Stimulated activated CD8-positive, alpha-beta memory T cell treated with anti-CD3 and anti-CD28 coated beads, Interleukin-12 subunit alpha, Interleukin-12 subunit beta, amount 100 ng/mL, for 4 hours (primary cell): ENCODE measurements at places on chromosomes 1 and 21.

- DNase-seq = no peak
Observed at GRCh38 chr1:114167226-114167625, 13.6 kb upstream of the SYT6 start.

- DNase-seq = no peak
Observed at GRCh38 chr1:243394066-243394465, 138.2 kb downstream of the SDCCAG8 start.

GRCh38 chr1:155466996-155467395 is 95.6 kb downstream of the ASH1L start:
- DNase-seq = no peak

- DNase-seq = no peak
Observed at GRCh38 chr1:201272799-201273198, 10.5 kb upstream of the PKP1 start.

- DNase-seq = no peak
Observed at GRCh38 chr1:5904551-5904950, 87.7 kb downstream of the NPHP4 start.

DNA sequence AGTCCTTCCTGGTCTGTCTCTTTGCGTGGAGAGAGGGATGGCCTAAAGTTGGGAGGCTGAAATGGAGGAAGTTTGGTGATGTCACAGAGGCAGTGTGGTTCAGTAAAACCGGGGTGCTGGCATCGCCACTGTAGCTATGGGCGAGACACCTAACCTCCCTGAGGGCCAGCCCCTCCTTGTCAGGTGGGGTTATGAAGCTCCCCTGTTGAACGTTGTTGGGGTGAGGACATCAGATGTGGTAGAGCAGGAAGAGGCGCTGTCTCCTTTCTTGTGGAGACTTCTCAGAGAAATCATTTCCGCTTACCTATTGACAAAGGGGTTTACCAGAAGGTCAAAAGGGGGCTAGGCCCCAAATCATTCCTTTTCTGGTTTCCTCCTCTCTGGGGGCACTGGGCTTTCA is 294.7 kb downstream of the SIPA1L2 start:
- DNase-seq = no peak

GRCh38 chr21:32279377-32279680 is 480 bp upstream of the MIS18A start:
- DNase-seq = no peak

GRCh38 chr1:50977575-50978143 is 7.6 kb downstream of the CDKN2C start:
- no peak for DNase-seq

DNA sequence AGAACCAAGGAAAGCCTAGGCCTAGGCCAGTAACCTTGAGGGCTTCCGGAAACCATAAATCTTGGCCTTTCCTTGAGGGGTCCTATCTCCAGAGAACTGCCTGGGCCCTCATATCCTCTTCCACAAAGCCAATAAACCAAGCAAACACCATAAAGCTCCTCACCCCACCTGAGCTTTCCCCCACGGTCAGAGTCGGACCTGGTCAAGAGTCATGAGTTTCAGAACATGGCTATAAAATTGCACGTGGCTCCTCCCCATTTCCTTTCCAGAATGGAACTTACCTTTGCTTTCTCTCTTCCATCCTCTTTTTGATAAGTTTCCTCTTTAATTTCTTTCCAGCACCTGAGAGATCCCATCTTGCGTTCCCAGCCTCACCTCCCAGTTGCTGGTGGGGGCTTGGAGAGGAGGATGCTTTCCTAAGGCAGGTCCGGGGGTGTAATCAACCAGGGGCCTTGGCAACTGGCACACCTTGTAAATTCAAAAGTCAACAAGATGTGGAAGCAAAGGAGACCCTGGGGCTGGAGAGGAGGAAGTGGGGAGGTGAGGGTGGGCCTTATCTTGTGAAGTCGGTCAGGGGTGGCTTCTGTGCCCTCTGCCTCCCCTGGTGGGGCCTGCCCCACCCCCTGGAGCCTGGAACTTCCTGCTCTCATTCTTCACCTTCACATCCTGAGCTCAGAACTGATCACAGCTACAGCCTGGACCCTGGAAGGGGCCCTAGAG is 259.9 kb downstream of the FOXD2 start:
- DNase-seq = no peak

- DNase-seq = no peak
Observed at GRCh38 chr1:208990456-208990855, 593.1 kb upstream of the CAMK1G start.

DNA sequence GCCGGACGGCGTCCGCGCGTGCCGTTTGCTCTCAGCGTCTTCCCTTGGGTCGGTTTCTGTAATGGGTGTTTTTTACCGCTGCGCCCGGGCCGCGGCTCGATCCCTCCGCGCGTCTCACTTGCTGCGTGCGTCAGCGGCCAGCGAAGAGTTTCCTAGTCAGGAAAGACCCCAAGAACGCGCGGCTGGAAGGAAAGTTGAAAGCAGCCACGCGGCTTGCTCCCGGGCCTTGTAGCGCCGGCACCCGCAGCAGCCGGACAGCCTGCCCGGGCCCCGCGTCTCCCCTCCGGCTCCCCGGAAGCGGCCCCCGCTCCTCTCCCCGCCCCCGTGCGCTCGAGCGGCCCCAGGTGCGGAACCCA is 159.8 kb downstream of the RUNX1 start:
- DNase-seq = no peak

DNA sequence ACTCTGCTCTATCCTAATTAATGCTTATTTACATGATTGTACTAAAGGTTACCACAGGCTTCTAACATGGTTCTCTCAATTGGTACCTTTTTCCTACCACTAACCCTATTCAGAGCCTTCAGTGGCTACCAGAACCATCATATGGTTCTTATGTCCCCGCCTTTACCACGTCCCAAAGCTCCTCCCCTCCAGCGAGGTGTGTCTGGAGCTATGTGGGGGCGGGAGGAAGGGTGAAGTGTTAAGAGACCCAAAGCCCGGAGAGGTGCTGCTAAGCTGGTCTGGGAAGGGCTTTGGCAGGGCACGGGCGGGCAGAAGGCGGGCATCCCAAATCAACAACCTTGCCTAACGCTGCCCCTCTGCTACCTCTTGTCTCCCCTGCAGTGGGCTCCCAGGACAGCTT is 10.0 kb downstream of the SPATA46 start:
- DNase-seq = no peak

DNA sequence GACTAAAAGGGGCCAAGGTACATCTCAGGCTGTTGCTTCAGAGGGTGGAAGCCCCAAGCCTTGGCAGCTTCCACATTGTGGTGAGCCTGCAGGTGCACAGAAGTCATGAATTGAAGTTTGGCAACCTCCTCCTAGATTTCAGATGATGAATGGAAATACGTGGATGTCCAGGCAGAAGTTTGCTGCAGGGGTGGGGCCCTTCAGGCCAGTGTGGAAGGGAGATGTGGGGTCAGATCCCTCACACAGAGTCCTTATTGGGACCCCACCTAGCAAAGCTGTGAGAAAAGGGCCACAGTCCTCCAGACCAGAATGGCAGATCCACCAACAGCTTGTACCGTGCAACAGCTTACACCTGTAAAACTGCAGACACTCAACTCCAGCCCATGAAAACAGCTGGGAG is 67.4 kb upstream of the PTGS2 start:
- no peak for DNase-seq

DNA sequence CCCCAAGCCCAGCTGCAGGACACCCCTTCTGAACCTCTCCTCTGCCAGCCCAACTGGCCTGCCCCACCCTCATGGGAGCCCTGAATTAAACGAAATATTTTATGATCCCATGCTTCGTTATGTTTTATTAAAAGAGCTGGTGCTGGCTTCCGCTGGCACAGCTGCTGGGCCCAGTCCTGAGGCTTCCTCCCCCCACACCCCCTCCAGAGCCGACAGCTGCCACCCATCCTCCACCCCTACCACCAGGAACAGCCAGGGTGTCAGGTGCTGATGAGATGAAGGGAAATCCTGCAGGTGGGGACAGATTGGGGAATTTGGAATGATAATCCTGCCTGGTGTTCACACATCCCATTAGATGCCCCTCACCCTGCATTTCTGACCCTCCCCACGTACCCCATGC is 19.0 kb downstream of the IGSF21 start:
- DNase-seq = no peak

DNA sequence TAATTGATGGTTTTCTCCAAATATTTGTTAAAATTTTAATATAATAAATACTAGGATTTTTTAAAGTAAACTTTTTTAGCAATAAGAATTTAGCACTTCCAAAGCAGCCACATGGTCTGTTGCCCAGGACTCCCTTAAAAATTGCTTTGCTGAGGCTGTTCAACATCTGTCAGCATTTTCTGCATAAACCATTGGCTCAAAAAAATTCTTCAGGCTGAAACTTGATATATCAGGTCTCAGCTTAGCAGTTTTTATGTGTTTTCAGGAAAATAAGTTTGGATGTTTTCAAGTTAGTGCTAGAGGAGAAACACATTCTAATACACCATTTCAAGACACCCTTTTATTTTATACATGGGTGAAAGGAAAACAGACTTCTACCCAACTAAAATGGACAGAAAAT is 69.1 kb upstream of the C1orf105 start:
- no peak for DNase-seq

DNA sequence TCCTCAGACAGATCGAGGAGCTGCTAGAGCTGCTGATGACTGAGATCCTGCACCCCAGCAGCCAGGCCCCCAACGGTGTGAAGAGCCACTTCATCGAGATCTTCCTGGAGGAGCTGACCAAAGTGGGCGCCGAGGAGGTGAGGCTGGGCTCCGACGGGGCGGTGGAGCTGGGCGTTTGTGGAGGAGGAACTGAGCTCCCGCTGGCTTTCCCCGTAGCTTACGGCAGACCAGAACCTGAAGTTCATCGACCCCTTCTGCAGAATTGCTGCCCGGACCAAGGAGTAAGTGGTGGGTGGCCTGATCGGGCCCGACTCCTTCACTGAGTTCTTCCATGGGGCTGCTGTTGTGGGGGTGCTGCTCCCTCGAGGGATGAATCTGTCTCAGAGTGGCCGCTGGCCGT is 8.0 kb downstream of the RRP1 start:
- DNase-seq = no peak
